ENCODE measurements at places on chromosomes 4 and X.

GRCh38 chr4:54568184-54568583, 89.6 kb upstream of the KIT start:
- DNase-seq = no peak

GRCh38 chrX:24294619-24295018, 19.2 kb downstream of the SUPT20HL2 start:
- no peak for DNase-seq

- DNase-seq = no peak
Observed at GRCh38 chrX:40444798-40445496, 135.8 kb upstream of the ATP6AP2 start.

DNA sequence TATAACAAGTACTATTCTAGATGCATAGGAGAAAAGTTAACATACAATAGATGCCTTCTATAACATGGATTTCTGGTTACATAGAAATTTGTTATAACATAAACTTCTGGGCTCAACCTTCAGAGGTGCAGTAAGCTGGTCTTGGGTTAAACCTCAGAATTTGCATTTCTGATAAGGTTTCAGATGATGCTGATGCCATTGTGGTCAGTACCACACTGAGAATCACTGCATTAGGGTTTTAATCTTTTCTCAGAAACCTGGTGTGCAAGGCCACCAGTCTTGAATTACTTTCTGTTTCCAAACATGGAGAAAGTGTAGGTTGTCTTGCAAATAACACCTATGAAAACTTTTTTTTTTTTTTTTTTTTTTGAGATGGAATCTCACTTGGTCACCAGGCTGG, 146.2 kb downstream of the SPOCK3 start:
- DNase-seq = no peak

- peak; percentile 49 for DNase-seq
Observed at GRCh38 chr4:145879598-145879997, 59.0 kb downstream of the ZNF827 start.

- DNase-seq = no peak
Observed at GRCh38 chr4:7770224-7771050, 169.2 kb downstream of the AFAP1 start.

DNA sequence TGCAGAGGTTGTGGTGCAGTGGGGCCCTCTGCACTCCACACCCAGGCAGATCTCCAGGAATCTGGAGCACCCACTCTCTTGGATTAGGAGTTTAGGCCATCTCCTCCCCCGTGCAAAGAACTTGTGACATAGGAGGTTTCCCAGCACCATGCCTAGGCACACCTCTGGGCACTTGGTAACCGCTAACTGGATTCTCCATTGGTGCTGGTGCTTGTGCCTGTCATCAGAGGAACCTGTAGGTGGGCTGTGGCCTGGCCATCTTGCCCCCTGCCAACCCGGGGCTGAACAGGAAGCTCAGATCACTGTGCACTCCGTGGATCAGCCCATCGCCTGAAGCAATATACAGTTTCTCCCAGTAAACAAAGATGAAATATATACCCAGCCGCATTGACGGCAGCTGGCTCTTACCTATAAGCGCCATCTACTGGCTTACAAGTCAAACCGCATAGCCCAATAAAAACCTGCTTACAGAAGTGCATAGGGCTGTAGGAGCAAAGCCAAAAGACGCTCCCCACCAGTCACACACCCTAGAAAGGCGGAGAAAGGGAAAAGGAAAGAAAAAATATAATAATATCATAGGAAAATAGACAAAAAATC, 19.1 kb upstream of the TEX13B start:
- no peak for DNase-seq

GRCh38 chr4:61401771-61402170, 201.6 kb downstream of the ADGRL3 start:
- DNase-seq = no peak

GRCh38 chr4:186304866-186305505, 39.0 kb downstream of the F11 start:
- DNase-seq = no peak

DNA sequence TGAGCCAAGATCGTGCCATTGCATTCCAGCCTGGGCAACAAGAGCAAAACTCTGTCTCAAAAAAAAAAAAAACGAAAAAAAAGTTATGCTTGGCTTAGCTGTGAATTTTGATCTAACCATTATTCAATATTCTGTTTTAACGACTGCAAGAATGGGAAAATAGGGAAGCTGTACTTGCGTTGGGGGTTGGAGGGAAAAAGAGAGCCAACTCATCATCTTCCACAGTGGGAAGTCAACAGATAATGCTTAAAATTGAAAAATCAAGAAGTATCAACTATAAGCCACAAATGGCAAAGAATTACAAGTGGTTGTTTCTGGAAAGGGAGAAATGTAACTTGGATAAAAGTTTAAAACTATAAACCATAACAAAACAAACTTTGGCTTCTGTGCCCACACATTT, 2.9 kb downstream of the TEC start:
- no peak for DNase-seq

DNA sequence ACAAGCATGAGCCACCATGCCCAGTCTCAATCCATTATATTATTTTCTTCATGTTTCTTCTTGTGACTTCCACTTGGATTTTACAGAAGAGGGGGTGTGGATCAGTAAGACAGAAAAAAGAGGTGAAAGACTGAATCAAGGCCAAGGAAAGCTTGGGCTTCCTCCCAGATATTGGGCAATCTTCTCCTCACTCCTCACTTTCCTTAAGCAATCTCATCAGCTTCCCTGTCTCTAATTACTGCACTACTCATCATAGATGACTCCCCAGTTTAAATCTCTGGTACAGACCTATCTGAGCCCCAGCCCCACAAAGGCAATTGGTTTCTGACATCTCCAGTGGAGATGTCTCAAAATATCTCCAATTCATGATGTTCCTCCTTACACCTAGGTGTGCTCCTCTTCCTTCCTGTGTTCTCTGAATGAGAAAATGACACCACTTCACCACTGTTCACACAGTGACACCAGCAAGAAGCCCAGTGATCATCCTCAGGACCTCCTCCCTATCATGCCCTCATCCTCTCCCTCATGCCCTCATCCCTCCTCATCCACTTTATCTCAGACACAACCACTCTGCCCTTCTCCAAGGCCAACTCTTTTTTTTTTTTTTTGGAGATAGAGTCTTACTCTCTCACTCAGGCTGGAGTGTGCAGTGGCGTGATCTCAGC, 44.8 kb upstream of the HERC6 start:
- peak; percentile 65 for DNase-seq

GRCh38 chr4:55635741-55636655, at the start of gene NMU:
Gene NMU, minus strand, starts transcription at chr4:55636298. Its CDS starts 106 bp downstream, at chr4:55636192.
- no peak for DNase-seq

DNA sequence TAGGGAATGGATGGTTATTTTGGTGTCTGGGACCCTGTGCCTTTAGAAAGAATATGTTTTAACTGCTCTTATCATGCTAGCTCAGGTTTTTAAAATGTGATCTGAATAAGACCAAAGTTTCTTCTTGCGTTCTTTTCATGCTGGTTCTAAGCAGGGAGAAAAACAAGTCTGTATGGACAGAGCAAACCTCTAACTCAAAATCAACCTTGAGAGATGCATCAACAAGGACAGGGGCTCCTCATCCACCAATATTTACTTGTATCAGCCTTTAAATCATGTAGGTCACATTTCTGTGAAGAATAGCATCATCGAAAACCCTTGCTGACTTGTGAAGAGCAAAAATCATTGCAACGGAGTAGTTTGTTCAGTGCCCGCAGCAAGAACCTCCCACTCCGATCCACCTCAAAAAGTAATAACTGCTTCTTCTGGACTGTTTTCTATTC, 1.2 kb downstream of the ATP10D start:
- DNase-seq = no peak

GRCh38 chr4:4480205-4480604, 61.6 kb downstream of the STX18 start:
- no peak for DNase-seq

GRCh38 chrX:13652287-13652793, 601 bp upstream of the TCEANC start:
- DNase-seq = no peak

DNA sequence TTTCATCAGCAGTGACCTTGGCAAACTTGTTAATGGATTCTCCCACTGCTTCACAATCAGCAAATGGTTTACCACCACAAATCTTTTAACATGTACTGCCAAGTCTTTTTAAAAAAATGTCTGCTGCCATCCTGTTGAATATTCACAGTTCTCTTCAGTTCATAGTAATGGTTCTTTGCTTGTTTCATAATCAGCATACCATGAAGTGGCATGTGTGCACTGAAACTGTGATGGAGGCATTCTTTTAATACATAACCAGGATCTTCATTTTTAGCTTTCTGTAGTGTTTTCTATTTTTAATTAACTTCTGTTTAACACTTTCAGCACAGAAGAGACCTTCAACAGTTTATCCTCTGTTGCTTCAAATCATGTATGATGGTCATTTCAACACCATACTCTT, 230.1 kb upstream of the ARSJ start:
- no peak for DNase-seq

GRCh38 chr4:174156239-174156826, 127.1 kb downstream of the FBXO8 start:
- no peak for DNase-seq

DNA sequence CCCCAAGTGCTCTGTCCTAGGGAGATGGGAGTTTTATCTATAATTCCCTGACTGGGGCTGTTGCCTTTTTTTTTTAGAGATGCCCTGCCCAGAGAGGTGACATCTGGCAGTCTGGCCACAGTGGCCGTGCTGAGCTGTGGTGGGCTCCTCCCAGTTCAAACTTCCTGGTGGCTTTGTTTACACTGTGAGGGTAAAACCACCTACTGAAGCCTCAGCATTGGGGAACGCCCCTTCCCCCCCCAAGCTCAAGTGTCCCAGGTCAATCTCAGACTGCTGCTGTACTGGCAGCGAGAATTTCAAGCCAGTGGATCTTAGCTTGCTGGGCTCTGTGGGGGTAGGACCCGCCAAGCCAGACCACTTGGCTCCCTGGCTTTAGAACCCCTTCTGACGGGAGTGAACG, 38.3 kb upstream of the CBLL2 start:
- no peak for DNase-seq

DNA sequence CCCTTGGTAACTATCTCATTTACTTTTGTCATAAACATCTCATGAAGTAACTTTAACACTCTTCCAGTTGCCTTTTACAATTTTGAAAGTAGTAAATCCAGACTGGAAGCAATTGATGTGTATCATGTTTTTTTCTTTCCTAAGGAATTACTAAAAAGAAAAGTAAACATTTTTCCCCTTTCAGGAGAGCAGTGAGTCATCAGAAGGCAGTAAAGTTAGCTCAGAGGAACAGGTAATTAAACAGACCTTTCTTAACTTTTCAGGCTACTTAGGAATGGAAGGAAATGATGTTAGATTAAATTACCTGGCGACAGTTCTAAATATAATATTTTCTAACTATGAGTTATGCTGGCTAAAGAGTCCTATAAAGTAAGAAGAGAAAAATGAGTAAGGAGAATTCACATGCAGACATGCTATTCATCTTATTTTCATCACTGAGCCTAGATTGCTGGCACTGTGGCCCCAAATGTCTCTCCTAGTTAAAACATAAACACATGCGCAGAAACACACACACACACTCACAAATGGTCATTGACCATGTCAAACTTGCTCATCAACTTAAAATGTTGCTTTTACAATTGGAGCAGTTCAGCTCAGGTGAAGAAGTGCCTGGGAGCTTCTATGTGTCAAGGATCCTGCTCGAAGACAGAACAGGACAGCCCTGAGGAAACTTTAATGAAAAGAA, 9.3 kb downstream of the DMP1 start:
- no peak for DNase-seq

GRCh38 chr4:56409511-56410090, 22.3 kb upstream of the AASDH start:
- no peak for DNase-seq

DNA sequence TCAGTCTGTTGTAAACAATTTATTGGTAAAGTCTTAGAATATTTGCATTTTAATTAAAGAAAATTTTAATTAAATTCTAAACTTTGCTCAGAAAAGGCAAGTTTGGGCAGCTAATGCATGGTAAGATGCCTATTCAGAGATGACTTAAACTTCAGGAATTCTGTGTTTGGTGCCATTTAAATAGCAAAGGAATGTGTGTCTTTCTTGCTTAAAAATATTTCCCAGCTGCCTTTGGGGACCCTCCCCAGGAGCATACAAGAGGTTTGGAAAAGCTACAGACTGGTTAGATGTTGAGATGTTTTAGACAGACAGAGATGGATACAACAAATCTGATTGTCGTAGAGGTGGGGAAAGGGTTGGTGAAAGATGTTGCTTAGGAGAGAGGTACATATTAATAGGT, 36.5 kb downstream of the AFF2 start:
- DNase-seq = no peak

GRCh38 chr4:53322696-53323095, 43.2 kb downstream of the SCFD2 start:
- no peak for DNase-seq

DNA sequence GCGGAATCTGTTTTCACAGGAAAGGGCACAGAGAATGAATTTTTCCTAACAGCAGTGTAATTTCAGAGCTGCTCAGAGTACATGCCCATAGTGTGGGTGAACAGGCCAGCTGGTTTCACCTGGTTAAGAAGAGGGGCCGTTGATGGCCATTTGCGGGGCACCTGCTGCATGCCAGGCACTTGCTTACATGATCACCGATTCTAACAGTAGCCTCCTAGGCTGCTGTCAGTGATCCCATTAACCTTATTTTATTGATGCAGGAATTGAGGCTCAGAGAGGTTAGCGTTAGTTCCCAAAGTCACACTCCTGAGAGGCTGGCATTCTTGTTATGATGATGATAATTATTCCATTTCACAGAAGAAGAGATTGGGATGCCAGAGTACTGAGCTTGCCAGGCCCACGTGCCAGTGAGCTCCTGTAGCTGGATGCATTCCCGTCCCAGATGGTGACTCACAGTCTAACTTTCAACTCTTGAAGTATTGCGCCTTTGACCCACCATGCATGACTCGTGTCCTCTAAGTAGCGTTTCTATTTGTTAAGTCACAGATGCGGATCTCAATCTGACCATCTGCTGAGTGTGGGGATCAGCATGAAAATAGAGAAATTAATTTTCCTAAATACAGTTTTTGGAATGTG, 76.5 kb downstream of the PSAPL1 start:
- peak; percentile 35 for DNase-seq

- no peak for DNase-seq
Observed at GRCh38 chrX:40573763-40574162, 7.0 kb upstream of the ATP6AP2 start.

All from uterus (tissue), 4 donors.